ENCODE measurements at places on chromosomes 16 and 17.

DNA sequence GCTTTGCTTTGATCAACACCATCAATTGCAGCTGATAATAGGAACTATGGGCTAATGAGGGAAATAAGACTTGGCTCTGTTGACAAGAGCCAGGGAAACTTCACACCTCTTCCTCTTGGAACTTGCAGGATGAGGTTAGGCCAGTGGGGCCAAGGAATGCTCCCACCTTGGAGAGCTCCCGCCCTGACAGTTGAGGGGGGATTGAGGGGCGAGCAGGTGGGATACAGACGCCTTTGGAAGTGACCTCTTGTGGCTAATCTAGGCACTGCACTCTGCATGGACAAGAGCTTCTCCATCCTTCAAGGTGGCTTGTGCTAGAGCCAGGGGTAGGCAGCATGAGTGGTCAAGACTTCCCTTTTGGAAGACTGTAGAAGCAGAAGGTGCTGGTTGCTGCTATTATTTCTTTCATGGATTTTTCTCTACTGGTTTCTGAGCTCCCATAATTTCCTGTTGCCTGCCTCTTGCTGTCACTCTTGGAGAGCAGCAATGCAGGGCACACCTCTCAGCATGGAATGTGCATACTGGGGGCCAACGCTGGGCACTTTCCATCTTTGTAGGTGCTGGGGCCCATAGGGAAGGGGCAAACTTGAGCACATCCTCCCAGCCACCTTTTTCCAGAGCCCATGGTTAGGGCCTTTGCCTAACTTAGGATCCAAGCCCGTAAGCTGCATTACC is 2.3 kb upstream of the PHF12 start:
- no peak for DNase-seq

DNA sequence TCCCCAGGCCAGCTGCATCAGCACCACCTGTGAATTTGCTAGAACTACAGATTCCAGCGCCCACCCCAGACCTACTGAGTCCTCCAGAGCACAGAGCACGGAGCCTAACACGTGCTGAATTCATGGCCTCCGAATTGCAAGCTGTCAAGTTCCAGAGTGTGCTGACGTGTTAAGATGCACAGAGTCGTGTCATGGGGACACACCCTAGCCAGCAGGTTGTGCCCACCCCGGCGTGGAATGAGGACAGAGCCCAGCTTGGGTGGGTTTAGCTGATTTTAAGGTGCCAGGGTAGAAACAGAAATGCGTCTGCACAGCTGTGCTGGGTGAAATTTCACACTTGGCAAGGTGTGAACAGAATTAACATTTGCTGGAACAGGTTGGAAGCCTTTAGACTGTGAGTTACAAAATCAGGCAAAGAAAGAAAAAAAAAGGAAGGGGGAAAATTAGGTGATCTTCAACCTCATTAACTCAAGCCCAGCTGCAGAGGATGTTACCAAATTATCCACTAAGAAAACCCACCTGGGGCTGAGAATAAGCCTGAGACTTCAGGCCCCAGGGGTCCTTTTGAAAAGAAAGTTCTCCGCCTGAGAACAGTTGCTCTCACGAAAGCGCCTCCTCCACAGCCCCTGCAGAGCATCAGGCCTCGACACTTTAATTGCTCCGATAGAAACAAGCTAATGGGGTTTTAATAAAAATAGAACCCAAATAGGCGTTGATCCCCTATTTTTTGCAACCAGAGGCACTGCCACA is 27.1 kb downstream of the GINS3 start:
- DNase-seq = no peak

DNA sequence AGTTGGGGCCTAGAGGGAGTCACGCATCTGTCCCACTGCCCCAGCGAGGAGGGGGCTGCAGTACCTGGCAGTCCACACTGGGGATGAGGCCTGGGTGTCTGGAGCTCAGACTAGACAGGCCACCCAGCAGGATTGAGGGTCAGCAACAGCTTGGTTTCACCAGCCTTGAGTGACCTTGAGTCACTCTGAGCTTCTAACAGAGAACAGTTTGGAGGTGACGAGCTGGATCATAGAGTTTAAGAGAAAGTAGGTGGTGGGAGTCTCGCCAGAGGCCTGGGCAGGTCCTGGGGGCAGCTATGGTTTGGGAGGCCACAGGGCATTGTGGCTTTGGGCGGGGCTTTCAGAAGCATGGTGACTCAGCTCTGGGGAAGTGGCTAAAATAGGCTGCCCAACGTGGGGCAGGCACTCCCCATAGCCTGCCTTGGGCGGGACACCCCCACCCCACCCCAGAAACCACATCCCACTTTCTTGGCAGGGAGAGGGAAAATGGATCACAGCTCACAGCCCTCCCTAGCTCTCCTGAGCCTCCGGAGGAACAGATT is 20.5 kb downstream of the CDC42EP4 start:
- no peak for DNase-seq

DNA sequence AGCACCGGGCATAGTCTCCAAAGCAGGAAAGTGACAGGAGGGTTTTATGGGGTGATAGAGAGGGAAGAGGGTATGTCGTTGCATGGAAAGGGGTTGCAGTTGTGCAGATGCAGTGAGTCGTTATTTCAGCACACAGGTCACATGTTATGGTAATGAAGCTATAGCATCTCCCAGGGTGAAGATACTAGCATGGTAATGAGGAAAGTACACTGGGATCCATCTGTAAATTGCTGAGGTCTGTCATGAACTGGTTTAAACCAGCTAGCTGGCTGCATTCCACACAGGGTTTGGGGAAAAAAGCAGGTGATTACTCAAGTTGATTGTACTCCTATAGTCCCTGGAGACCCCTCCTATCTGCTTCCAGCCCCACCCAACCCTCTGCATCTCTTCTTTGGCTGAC is 11.7 kb downstream of the COX11 start:
- no peak for DNase-seq

GRCh38 chr17:79160980-79161636 is 86.5 kb downstream of the ENGASE start:
- no peak for DNase-seq

DNA sequence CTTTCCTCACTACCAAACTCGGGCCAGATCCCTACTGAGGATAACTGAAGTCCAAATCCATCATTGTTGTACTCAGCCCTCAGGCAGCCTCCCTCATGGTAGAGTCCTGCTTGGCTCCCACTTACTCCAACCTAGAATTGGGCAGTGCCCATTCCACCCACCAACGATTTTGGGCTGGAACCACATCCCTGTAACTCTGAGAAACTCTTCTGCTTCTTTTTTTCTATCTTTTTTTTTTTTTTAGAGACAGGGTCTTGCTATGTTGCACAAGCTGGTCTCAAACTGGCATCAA is 1.2 kb downstream of the PRR14 start:
- DNase-seq = no peak

GRCh38 chr16:30488764-30489605 is 16.4 kb downstream of the ITGAL start:
- no peak for DNase-seq

DNA sequence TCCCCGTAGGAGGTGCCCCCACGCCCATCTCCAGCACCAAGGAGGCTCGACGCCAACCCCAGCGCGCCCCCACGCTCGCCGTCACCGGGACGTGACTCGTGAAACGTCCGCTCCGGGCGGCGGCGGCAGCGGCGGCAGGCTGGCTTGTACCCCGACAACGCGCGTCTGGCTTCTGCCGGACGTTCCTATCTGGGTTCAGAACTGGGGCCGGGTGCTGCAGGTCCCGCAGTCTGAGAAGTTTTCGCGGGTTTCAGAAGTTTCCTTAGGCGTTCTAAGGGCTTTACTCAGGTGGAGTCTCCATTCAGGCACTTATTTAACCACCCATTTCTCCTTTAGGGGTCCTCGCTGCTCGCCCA is 672 bp upstream of the ALKBH5 start:
- DNase-seq = no peak

- DNase-seq = peak; percentile 21
These were observed 62.2 kb downstream of the DHRS7C start for GRCh38 chr17:9729034-9729650.

DNA sequence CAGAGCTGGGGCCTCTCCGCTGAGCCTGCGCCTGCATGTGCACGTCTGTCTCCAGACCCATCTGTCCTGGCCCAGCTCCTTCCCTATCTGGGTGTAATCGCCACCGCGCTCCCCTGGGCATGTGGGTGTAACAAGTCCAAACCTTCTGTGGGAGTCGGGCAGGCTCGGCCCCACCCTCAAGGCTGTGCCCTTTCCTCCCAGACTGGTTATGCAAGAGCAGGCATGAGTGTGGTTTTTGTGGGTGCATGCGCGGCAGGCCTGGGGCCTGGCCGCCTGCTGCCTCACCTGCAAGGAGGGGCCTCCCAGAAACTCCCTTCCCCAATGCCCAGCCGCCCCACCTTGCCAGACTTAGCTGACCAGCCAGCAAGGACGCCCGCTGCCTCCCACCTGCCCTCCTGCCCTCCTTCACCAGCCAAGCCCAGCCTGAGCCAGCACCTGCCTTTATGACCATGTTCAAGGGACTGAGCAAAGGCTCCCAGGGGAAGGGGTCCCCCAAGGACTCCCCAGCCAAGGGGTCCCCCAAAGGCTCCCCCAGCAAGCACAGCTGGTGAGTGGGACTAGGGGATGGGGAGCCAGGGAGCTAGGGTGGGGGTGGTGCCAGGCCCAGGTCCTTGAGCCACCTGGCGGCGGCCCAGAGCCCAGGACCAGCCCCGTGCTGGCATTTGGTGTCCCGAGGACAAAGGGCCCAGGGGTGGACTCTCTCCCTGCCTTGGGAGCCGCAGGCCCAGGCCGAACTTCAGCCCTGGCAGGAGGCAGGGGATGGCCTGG is at the start of gene EVPLL:
Gene EVPLL, plus strand, starts transcription at position 342 of the 768 bp plus-strand sequence. CDS start 3,160 bp downstream, outside the sequence.
- DNase-seq = no peak

DNA sequence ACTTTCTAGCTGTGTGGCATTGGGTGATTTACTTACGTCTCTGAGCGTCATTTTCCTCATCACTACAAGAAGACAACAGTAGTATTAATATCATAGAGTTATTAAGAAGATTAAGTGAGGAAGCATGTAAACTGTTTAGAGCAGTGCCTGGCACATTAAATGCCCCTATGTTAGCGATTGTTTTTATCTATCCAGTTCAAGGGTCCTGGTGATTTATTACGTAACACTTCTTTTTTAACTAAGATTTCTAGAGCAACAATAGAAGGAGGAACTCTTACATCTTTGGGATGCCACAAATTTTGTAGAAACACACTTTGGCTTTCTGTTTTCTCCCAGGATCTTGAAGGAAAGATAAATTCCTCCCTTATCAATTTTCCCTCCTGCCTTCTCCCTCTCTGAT is 3.3 kb upstream of the GAS7 start:
- DNase-seq = no peak

GRCh38 chr17:64635647-64636305 is 26.3 kb downstream of the SMURF2 start:
- no peak for DNase-seq

- DNase-seq = peak; percentile 50
These were observed 123.0 kb downstream of the GOSR1 start for GRCh38 chr17:30600060-30600829.

- DNase-seq = no peak
These were observed 3.5 kb downstream of the MEFV start for GRCh38 chr16:3252967-3253366.

- no peak for DNase-seq
These were observed 33.8 kb upstream of the KPNB1 start for GRCh38 chr17:47615766-47616424.

- no peak for DNase-seq
These were observed 6.2 kb downstream of the PGS1 start for GRCh38 chr17:78384479-78385175.

DNA sequence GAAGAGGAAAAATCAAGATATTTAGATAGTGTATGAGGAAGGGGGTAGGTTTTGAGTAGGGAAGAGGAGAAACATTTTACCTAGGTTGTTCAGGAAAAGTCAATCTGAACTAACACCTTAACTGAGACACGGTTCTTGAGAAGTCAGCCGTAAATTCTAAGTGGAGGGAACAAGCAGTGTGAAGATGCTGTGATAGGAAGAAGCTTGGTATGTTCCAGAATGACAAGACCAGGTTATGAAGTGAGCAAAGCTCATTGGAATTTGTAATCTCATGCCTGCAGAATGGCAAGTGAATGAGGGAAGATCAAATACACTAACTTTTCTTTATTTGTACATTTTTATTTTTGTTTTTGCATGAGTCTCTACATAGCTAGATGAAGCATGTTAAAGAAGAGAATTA is 307.6 kb downstream of the ZFHX3 start:
- no peak for DNase-seq

DNA sequence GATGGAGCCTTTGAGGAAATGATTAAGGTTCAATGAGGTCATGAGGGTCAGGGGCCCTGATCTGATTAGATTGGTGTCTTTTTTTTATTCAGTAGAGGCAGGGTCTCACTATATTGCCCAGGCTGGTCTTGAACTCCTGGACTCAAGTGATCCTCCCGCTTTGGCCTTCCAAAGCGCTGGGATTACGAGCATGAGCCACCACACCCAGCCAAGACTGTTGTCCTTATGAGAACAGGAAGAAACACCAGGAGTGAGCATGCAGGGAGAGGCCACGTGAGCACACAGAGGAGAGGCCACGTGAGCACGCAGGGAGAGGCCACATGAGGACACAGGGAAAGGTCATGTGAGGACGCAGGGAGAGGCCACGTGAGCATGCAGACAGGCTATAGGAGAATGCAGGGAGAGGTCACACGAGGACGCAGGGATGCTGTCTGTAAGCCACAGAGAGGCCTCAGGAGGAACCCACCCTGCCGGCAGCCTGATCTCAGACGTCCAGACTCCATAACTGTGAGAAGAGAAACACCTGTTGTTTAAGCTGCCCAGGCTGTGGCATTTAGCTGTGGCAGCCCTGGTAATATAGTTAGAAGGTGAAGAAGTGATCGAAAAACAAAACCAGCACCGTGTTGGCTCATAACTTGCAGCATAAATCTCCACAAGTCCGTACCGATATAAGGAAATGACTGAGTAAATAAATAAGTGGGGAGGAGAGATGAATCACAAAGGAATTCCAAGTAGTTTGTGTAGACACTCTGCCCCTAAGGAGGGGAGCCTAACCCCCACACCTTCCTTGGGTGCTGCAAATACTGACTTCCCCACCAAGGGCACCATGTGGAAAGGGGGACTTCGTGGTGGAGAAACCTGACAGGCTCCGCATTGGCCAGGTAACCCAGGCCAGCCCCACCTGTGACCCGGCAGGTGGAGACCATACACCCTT is 14.6 kb upstream of the CSNK1D start:
- no peak for DNase-seq

- DNase-seq = no peak
These were observed 186.6 kb downstream of the SALL1 start for GRCh38 chr16:50964491-50964890.

DNA sequence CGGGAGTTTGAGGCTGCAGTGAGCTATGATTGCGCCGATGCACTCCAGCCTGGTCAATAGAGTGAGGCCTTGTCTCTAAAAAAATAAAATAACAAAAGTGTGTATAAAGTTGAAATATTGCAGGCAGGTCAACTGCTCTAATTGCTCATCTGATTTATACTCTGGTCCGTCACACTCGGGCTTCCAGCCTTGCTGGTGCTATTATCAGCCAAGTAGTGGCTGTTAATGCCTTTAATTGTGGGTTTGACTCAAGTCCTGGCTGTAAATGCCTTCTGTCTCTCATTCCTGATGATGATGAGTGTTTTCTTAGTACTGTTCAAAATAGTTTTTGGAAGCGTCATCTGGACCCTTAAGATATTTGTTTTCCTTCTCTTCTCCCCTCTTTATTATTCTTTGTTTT is 18.4 kb downstream of the SYT17 start:
- no peak for DNase-seq

Measured in retinal pigment epithelial cell (primary cell).